Cardiac ventricle fibroblast (primary cell): ENCODE measurements at places on chromosomes 4 and X. TPM values are rescaled to one million over a fixed set of nuclear protein-coding genes. Genes with fewer than 3 reads are reported as not detected.

PNMA6F gene
- not detected in 2 replicates for total RNA-seq

GAGE12F gene
- total RNA-seq, result not detected in 2 replicates

FAM47E gene
- 0.44 and 0.78 TPM in 2 replicates for total RNA-seq

RAPGEF2 gene
- 14.3 and 24.4 TPM in 2 replicates for total RNA-seq

PCDH19 gene
- 0.06 and 0.10 TPM in 2 replicates for total RNA-seq

BEX1 gene
- total RNA-seq, result not detected in 2 replicates

FAM236D gene
- not detected in 2 replicates for total RNA-seq

SLC6A14 gene
- total RNA-seq, result not detected in 2 replicates

C1GALT1C1 gene
- 24.4 and 30.2 TPM in 2 replicates for total RNA-seq

ALAS2 gene
- total RNA-seq, result not detected in 2 replicates

FRG2 gene
- total RNA-seq, result not detected in 2 replicates

FHIP1A gene
- total RNA-seq, result 0.10 TPM in 1 of 2 replicates, not detected in the other
